ENCODE measurements at places on chromosomes 13 and 19.

DNA sequence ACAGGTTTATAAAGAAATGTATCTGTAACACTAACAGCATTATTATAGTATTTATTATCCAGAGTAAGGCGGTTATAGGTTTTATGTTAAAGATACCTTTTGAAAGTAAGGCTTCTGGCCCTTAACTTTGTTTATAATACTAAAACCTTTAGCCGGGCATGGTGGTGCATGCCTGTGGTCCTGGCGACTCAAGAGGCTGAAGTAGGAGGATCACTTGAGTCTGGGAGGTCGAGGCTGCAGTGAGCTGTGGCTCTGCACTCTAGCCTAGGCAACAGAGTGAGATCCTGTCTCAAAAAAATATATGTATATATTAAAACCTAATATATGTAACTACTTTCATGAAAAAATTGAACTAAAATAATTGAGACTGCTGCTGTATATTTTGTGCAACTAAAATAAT is 98.7 kb upstream of the KLF5 start:
- DNase-seq: no peak

GRCh38 chr13:77360032-77360685 is 33.3 kb upstream of the MYCBP2 start:
- no peak for DNase-seq

GRCh38 chr13:38590230-38590629 is 96.6 kb upstream of the FREM2 start:
- DNase-seq: no peak

- DNase-seq: no peak
Observed at GRCh38 chr13:102237230-102237629, 164.6 kb downstream of the FGF14 start.

- DNase-seq: no peak
Observed at GRCh38 chr19:1250437-1251260, 2.3 kb downstream of the MIDN start.

- DNase-seq: no peak
Observed at GRCh38 chr19:16207490-16208025, 9.8 kb downstream of the AP1M1 start.

DNA sequence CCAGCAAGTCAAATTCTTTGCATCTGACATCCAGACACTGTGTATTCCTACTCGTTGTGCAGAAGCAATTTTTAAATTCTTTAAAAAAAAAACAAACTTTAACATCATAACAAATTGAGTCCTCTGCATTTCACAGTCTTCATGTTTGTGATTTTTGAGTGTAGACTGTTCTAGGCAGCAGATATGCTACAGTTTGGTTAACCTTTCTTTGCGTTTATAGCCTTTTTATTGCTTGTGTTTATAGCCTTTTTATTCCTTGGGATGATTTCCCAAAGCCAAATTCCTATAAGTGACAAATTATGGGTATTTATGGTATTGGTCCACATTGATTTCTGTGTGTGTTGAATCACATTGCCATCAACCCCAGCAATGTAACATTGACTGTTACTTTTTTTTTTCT is 14.9 kb upstream of the RNF113B start:
- no peak for DNase-seq

GRCh38 chr13:34767778-34768177 is 174.3 kb upstream of the NBEA start:
- DNase-seq: no peak

DNA sequence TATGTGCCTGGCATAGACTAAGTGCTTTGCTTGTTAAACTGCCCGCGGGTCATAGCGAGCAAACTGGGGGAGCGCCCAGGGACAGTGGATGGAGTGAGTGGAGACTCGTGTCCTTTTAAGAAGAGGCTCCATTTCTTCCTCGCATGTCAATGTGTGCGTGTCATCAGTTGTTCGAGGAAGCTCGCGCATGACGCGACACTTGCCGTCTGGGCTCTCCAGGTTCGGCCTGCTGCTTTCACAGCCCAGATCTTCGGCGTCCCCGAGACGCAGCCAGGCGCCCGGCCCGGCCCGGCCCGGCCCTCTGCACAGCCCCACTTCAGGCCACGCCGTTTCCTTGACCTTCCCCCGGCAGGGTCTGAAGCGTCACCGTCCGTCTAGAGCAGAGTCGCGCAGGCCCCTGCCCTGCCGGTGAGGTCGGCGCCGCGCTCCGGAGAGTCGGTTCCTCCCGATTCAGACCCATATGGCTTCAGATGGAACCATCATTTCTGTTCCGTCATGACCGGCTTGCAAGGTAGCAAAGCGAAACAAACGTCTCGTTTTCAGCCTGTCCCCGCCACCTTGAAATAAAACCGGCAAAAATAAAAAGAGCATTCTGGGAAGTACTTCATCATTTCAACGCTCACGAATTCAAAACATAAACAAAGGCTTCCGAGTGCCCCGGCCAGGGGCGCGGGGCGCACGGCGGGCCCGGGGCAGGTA is 599 bp upstream of the ARHGEF7 start:
- DNase-seq: no peak

GRCh38 chr19:35414442-35414841 is 33.6 kb upstream of the FFAR2 start:
- DNase-seq: no peak

GRCh38 chr13:71417205-71417604 is 449.8 kb downstream of the DACH1 start:
- DNase-seq: no peak

DNA sequence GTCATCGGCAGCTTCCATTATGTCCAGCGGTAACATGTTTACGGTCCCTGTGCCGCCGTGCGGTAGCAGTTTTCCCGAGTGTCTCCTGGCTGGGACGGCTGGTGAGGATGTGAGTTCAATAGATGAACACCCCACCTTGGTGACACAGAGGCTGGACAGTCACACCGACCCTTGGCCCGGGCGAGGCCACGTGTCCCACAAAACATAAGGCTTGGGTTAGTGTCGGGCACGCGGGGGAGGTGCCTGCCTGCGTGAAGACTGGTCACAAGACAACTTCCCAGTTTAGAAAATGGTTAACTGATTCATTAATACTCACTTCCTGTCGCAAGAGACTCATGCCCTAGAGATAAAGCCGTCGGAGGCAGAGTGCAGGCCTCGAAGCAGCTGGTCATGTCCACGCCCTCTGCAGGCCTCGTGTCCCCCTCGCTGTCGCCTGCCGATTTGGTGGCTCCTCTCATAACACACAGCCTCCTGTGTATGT is 17.2 kb downstream of the RASA3 start:
- no peak for DNase-seq

- DNase-seq: no peak
Observed at GRCh38 chr13:100989392-100989791, 314.8 kb upstream of the TMTC4 start.

GRCh38 chr13:76638882-76639281 is 247.3 kb downstream of the KCTD12 start:
- DNase-seq: no peak

DNA sequence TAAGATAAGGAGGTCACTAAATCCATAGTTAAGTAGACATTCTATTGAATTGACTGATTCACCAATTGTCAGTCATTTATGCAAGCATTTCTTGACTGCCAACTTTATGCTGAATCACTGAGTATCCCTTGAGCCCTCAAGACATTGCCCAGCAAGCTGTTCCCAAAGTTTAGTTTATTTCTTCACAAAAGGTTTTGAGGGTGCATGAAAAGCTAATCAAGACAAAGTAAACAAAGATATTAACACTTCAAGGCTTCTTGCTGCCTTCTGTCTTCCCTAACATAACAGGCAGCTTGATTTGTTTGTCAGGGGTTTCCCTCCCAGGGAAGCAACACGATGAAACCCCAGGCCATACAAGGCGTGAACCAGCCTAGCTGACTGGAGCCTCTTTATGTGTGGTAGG is 374.4 kb downstream of the SPRY2 start:
- no peak for DNase-seq

DNA sequence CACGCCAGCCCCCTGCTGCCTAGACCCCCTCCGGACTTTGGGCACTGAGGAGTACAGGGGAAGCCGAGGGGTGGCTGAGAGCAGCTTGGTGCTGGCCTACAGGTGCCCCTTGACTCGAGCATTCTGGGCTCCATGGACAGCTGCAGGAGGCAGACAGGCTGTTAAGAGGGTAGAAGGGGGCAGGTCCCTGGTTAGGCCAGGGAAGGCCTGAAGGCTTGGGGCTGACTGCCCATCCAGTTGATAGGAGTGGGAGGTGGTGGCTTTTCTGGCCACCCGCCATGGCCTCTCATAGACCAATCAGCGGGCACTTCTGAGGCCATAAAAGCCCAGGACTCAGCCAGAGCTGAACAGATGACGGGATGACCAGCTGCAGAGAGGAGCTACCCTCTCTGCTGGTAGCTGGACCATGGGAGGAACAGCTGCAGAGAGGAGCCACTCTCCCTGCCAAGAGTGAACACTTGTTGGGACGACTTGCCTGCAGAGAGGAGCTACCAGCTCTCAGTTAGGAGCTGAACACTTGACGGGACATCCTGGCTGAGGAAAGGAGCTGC is 10.7 kb upstream of the SUPT20H start:
- no peak for DNase-seq

GRCh38 chr13:43744261-43745031 is 42.3 kb downstream of the ENOX1 start:
- DNase-seq: no peak

DNA sequence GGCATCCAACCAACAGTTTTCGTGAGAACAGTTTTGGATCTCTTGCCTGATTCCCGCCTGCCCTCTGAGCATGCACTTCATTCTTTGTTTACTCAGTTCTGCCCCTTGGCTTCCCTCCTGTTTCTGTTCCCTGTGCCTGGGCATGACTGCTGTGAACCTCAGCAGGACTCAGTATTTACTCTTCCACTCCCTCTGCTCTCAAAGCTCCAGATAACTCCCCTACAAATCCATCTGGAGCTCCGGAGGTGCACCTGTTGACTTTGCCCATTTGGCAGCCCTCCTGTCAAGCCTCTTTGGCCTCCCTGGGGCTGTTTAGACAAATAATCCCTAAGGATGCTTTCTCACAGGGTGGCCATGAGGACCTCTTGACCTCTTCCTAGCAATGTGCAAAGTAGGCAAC is 34.2 kb upstream of the ARGLU1 start:
- no peak for DNase-seq

GRCh38 chr19:31331536-31331935 is 17.7 kb downstream of the TSHZ3 start:
- no peak for DNase-seq

GRCh38 chr19:48859711-48860572 is 8.5 kb downstream of the PLEKHA4 start:
- no peak for DNase-seq

- no peak for DNase-seq
Observed at GRCh38 chr19:19948800-19949199, 48.1 kb downstream of the ZNF93 start.

- DNase-seq: no peak
Observed at GRCh38 chr13:30731361-30732045, 3.8 kb upstream of the ALOX5AP start.

DNA sequence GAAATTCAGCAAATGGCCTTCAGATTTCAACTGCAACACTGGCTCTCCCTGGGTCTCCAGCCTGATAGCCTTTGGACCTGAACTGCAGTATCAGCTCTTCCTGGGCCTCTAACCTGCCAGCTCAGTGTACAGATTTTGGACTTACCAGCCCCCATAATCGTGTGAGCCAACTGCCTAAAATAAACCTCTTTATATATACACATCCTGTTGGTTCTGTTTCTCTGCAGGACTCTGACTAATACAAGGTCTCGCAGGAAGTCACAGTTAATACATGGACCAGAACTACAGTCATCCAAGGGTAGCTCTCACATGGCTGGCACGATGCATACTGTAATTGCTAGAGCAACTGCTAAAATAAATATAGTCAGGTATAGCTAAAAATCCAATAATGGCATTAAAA is 85.1 kb downstream of the KATNAL1 start:
- DNase-seq: no peak

Data from SK-N-MC (cell line).